Natural killer cell (primary cell): ENCODE measurements at places on chromosomes 1 and 21.
A peak's percentile ranks its signal among the peaks of the same experiment; 100 is the strongest.

DNA sequence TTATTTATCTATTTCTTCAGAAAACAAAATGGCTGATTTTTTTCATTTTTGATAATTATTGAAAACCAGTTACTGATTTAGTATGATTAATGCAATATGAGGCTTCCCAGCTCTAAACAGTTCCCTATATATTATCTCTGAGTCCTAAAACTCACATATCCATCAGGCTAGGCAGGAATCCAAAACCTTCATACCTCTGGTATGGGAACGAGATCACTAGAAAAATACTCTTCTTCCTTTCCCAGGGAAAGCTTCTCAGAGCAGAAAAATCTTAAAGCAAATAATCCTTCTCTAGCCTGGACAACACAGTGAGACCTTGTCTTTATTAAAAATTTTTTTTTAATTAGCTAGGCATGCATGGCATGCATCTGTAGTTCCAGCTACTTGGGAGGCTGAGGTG is 42.5 kb downstream of the KDM5B start:
- DNase-seq, result no peak

DNA sequence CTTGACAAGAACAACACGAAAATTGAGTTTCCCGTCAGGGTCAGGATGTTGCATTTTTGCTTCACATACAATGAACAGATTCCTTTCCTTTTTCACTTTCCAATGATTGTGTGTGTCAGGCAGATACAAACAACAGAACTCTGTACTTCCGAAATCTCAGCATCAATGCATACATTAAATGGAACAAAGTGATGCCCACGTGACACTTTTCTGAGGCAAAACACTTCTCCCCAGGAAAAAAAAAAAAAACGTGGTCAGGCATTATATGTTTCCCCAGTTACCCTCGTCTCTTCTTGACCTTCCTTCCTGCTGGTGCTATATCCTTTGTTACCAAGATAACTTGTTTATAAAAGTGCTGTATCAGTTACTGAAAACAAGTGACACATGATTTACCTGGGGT is 181.8 kb downstream of the ZNF281 start:
- no peak for DNase-seq

DNA sequence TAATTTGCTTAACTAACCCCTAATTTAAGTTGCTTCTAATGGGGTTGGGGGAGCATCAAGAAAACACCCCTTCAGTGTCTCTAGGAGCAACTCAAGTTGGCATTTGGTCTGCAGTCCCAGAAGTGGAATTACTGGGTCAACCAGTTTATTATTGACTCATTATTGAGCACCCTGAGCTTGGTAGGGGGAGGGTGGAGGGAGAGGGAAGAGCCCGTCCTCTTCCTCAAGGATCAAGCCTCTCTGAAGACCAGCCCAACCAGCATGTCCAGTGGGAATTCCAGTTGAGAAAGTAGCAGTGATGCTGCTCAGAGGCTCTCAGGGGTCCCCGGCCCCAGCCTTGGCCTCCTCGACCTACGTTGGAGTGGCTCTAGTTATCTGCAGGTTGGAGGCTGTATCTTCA is 2.1 kb upstream of the PLA2G2F start:
- no peak for DNase-seq

- DNase-seq, result no peak
Measured at GRCh38 chr1:9095818-9096217, 26.4 kb upstream of the SLC2A5 start.

- no peak for DNase-seq
Measured at GRCh38 chr1:222339376-222339947, 208.4 kb downstream of the HHIPL2 start.

GRCh38 chr1:87111659-87112371 is 197.4 kb downstream of the HS2ST1 start:
- no peak for DNase-seq

- DNase-seq, result no peak
Measured at GRCh38 chr1:207173396-207173795, 69.4 kb downstream of the C4BPA start.

GRCh38 chr21:44972301-44972814 is 32.5 kb downstream of the SLX9 start:
- no peak for DNase-seq

GRCh38 chr1:89806616-89807015 is 14.2 kb upstream of the LRRC8D start:
- DNase-seq, result no peak

DNA sequence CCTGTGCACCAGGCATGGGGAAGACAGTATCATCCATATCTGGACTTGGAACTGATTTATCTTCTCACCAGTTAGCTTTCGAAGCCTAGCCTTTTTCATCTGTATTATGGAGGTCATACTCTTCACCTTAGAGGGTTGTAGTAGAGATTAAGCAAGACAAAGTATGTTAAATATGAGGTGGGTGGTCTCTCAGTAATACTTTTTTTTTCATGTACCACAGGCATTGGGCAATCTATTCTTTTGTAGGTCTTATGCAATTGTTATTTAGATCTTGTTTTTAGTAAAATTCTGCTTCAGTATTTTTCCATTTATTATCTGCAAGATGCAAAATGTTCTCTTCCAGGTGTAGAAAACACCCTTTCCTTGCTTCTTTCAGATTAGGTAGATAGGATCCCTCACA is 35.2 kb upstream of the OR2B11 start:
- no peak for DNase-seq

- DNase-seq, result no peak
Measured at GRCh38 chr1:223076362-223076761, 66.7 kb downstream of the TLR5 start.

- DNase-seq, result no peak
Measured at GRCh38 chr1:105102371-105102770, 1352.7 kb downstream of the AMY1C start.

DNA sequence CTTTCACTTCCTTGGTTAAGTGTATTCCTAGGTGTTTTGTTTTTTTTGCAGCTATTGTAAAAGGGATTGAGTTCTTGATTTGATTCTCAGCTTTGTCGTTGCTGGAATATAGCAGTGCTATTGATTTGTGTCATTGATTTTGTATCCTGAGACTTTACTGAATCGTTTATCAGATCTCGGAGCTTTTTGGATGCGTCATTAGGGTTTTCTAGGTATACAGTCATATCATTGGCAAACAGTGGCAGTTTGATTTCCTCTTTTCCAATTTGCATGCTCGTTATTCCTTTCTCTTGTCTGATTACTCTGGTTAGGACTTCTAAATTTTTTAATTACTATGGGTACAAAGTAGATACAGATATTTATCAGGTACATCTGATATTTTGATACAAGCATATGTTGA is 75.4 kb downstream of the SLC35A3 start:
- no peak for DNase-seq

DNA sequence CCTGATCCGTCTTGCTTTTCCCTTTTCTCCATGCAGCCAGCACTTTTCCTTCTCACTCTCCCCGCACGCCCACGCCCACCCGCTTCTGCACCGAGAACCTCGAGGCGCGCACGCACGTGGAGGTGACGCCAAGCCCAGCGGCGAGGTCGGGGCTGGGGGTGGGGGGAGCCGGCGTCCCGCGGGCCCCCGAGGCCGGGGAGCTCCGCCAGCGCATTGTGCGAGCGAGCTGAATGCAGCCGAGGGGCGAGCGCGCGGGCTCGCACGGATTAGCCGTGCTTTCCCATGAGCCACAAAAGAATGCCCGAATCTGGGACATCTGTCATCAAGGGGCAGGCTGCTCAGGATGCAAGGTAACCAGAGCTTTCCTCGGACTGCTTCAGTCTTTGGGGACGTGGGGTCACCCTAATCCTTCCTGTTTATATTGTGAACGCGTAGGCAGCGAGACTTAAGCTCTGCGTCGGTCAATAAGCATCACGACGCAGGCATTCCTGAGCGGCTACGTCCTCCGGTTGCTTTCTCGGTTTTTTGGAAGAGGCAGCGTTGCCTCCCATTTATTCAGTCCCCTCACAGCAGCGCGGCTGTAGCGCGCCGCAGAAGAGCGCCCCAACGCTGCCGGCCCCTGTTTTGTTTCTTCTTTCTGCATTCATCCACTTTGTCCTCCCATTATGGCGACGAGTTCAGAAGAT is 67.3 kb upstream of the AKT3 start:
- DNase-seq, result no peak

GRCh38 chr1:197541411-197541810 is 233.9 kb downstream of the DENND1B start:
- no peak for DNase-seq

GRCh38 chr1:243254927-243255790 is at the start of gene CEP170:
Gene CEP170, minus strand, starts transcription at chr1:243255281. Its CDS starts 30,001 bp downstream, at chr1:243225280.
- DNase-seq, result peak; percentile 83

DNA sequence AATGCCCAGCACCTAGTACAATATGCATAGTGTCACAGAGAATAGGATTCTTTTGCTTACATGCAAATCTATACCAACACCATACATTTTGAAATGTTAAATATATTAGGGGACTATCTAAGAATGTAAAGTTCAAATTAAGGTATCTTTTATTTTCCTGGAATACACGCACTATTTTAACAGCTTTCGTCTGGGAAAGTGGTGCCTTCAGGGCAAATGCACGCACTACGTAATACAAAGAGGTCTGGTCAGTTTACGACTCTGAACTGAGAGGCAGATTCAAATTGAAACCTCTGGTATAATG is 931 bp downstream of the FUBP1 start:
- no peak for DNase-seq

- DNase-seq, result no peak
Measured at GRCh38 chr1:93670141-93670540, 11.5 kb downstream of the BCAR3 start.

DNA sequence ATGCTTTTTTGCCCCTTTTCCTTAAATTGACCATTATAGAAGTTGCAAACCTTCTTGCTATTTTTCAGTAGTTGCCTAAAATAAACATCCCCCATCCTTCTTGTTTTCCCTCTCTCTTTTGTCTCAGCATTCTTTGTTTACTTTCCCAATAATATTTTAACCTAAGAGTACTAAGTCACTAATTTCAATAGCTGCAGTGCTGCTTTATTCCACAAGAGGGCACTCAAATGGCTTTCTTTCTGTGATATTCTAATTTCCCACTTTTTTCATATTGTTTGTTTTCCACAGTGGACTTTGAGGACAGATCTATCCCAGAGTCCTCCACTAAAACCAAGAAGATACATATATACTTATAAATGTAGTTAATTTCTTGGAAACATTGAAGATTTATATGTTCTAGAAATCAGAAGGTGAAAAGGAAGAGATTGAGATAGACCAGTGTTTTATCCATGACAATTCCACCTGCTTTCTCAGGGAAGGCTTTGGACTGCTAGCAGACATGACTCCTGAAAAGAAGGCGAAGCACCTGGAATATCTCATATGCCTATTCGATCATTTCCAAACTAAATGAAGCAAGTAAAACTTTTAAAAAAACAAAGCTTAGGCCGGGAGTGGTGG is 104.8 kb upstream of the GRIK1 start:
- no peak for DNase-seq

GRCh38 chr1:93864175-93864574 is 14.8 kb downstream of the DNTTIP2 start:
- no peak for DNase-seq

DNA sequence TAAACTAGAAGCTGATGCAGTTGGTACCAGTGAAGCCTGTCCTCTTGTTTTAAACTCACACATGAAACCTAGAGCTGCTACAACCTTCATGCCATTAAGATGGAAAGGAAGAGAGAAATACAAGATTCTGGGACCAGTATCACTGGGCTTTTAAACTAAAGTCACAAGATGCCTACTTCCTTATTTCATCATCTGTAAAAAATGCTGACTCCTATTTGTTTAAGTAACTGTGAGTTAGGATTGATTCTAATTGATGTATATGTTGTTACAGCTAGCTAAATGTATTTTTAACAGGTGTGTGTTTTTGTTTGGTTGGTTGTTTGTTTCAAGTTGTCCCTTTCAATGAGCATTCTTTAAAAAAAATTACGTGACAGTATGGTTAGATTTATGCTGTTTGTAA is 833.3 kb upstream of the PRMT6 start:
- DNase-seq, result no peak

- no peak for DNase-seq
Measured at GRCh38 chr1:64459743-64460142, 10.2 kb upstream of the CACHD1 start.
